Thyroid gland (tissue), 4 donors: ENCODE measurements at places on chromosomes 3 and 15. TPM values are rescaled to one million over a fixed set of nuclear protein-coding genes. Genes with fewer than 3 reads are reported as not detected.

DNA sequence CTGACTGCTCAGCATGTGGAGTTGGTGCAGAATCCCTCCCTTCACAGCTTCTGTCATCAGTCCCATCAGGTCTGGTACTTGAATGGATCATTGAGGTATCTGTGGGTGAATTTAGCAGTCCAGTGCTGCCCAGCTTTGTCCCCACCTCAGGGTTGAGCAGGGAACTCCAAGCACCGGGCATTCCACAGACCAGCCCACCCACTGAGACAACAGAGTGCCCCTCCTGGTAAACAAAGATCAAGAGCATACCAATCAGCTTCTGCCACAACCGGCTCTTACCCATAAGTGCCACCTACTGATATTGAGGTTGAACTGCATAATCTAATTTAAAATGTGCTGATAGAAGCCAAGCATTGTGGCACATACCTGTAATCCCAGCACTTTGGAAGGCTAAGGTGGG, 57.1 kb upstream of the FXR1 start:
- DNase-seq = no peak

- no peak for DNase-seq
Observed at GRCh38 chr3:78130741-78131290, 1090.9 kb downstream of the ROBO2 start.

- DNase-seq = no peak
Observed at GRCh38 chr15:64753480-64754185, 21.8 kb downstream of the RBPMS2 start.

Gene RFTN1
- total RNA-seq = 119 TPM
